Regular cardiac myocyte (primary cell): ENCODE measurements at places on chromosomes 6 and 20. TPM values are rescaled to one million over a fixed set of nuclear protein-coding genes. Genes with fewer than 3 reads are reported as not detected.

Gene CASS4
- 0.28 and 2.9 TPM in 2 replicates for total RNA-seq

Gene TFAP2A
- total RNA-seq, result 0.85 TPM in 1 of 2 replicates, not detected in the other

Gene RNF144B
- 1.7 and 5.9 TPM in 2 replicates for total RNA-seq

Gene TCF19
- 3.7 and 42.6 TPM in 2 replicates for total RNA-seq

Gene C20orf144
- 0.19 and 0.28 TPM in 2 replicates for total RNA-seq

Gene SOX18
- total RNA-seq, result under 0.01 and 0.19 TPM in 2 replicates

Gene RIPOR3
- total RNA-seq, result 5.4 and 13.2 TPM in 2 replicates
